Camera-type eye (tissue), 1 donor: ENCODE measurements at places on chromosomes 5 and 9. TPM values are rescaled to one million over a fixed set of nuclear protein-coding genes. Genes with fewer than 3 reads are reported as not detected.

EGFLAM gene
- total RNA-seq: 75.3 TPM

BAAT gene
- 0.22 TPM for total RNA-seq

DAB2 gene
- 79.9 TPM for total RNA-seq

APC gene
- total RNA-seq: 209 TPM

CAMK4 gene
- 28.8 TPM for total RNA-seq

OBP2A gene
- not detected for total RNA-seq

GDNF gene
- total RNA-seq: 0.49 TPM

DRD1 gene
- 6.8 TPM for total RNA-seq

PCDHGA4 gene
- total RNA-seq: 11.1 TPM

CNTNAP3 gene
- total RNA-seq: 34.9 TPM

TAF11L5 gene
- not detected for total RNA-seq

DPYSL3 gene
- total RNA-seq: 283 TPM

NIM1K gene
- 6.6 TPM for total RNA-seq

ACOT12 gene
- total RNA-seq: not detected

LHX3 gene
- total RNA-seq: 18.5 TPM

CEP78 gene
- total RNA-seq: 54.2 TPM

NKD2 gene
- total RNA-seq: 18.0 TPM

HARS2 gene
- 35.0 TPM for total RNA-seq

ACTL7A gene
- total RNA-seq: not detected

EQTN gene
- 1.2 TPM for total RNA-seq

ANKRD34B gene
- total RNA-seq: not detected

MYOZ3 gene
- 11.1 TPM for total RNA-seq

BHMT2 gene
- 7.5 TPM for total RNA-seq

SLC24A2 gene
- 12.5 TPM for total RNA-seq

CYSRT1 gene
- total RNA-seq: 0.60 TPM

PAIP1 gene
- total RNA-seq: 131 TPM

ADRA1B gene
- total RNA-seq: 1.8 TPM

MCTP1 gene
- total RNA-seq: 44.5 TPM

C5orf52 gene
- total RNA-seq: not detected

CYLC2 gene
- total RNA-seq: not detected

NMUR2 gene
- total RNA-seq: 0.22 TPM

C9orf153 gene
- total RNA-seq: 1.2 TPM

MARVELD2 gene
- 4.1 TPM for total RNA-seq
